ENCODE measurements at places on chromosomes 4 and X. TPM values are rescaled to one million over a fixed set of nuclear protein-coding genes. Genes with fewer than 3 reads are reported as not detected.

Gene SYNPO2
- 52.7 TPM for total RNA-seq

DNA sequence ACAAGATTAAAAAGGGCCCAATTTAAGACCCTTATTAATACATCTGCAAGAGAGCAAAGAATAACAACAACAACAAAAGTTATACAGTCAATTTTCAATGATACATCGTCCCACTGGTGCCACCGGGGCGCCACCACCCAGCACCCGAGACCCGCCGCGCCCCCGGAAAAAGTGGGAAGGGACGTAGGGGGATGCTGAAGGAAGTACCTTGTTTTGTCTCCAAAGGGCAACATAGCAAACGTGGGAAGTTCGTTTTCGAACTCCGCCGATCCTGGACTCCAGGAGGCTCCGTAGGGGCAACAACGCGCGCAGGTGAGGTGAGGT is 1.7 kb downstream of the PDE5A start:
- no peak for DNase-seq

DNA sequence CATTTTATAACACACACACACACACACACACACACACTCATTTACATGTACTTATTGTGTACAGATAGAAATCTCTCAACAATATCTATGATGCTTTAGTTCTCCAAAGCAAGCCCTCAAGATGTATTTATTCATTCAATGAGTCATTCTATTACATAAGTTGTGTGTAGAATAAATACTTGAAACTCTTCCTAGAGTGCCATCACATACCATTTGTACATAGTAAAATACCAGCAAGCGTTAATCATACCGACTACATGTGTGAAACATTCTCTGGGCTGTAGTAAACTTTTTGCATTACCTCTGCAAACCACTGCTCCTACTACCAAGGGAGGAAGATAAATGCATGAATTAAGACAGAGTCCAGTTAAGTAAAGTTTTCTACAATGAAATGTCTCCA is 70.9 kb downstream of the EPHA5 start:
- DNase-seq = no peak

Gene ACOX3
- total RNA-seq = 47.9 TPM

DNA sequence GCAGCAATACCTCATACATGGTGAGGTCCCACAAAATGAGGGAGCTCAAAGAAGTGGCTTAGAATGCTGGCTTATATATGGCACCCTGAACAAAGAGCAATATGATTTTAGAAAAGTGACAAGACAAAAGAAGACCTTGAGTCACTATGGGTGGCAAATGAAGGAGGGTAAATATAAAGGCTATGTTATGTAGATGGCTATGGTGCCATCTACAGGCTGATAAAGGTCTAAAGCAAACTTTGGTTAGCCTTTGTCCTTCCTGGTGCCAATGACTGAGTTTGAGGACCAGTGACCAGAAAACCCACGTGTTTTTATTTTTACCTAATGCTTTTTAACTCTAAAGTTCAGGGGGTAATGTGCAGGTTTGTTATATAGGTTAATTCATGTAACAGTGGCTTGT is 151.8 kb downstream of the CCNG2 start:
- DNase-seq = no peak

- DNase-seq = no peak
Measured at GRCh38 chr4:8700531-8700930, 108.0 kb downstream of the CPZ start.

Gene SMIM10L2A
- total RNA-seq = 1.3 TPM

Gene ARHGAP4
- total RNA-seq = 21.5 TPM

- no peak for DNase-seq
Measured at GRCh38 chr4:112284662-112285411, 867 bp downstream of the TIFA start.

Gene HSFX4
- total RNA-seq = not detected

- no peak for DNase-seq
Measured at GRCh38 chr4:48270951-48271473, 1.4 kb upstream of the TEC start.

DNA sequence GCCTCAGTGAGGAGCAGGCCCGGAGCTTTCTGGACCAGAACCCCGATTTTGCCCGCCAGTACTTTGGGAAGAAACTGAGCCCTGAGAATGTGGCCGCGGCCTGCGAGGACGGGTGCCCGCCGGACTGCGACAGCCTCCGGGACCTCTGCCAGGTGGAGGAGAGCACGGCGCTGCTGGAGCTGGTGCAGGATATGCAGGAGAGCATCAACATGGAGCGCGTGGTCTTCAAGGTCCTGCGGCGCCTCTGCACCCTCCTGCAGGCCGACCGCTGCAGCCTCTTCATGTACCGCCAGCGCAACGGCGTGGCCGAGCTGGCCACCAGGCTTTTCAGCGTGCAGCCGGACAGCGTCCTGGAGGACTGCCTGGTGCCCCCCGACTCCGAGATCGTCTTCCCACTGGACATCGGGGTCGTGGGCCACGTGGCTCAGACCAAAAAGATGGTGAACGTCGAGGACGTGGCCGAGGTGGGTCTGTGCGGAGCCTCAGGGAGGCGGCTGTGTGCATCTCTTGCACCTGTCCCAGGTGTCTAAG is 323 bp downstream of the PDE6B start:
- DNase-seq = no peak

Gene POU3F4
- total RNA-seq = not detected

GRCh38 chrX:107601759-107602158 is 26.6 kb upstream of the PRPS1 start:
- no peak for DNase-seq

GRCh38 chr4:71827826-71828225 is 43.9 kb upstream of the GC start:
- no peak for DNase-seq

Gene RAB9B
- total RNA-seq = 1.9 TPM

DNA sequence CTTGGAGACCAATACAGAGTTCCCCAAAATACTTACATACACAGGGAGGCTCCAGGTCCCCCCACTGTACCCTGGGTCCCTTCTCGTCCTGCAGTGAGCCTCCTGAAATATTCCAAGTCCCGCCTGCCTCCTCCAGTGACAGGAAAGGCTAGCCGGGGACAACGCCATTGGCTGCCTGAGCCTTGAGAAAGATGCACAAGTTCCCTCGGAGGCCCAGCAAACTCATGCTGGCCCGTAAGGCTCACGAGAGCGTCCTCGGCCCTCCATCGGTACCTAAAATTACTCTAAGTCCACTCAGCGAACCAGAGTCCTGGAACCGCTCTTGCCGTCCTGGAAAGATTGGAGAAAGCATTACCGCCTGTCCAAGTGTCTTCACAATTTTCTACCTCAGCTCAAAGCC is 228.6 kb downstream of the ADAM29 start:
- DNase-seq = no peak

GRCh38 chrX:131845201-131845600 is 177.9 kb upstream of the STK26 start:
- no peak for DNase-seq

- DNase-seq = no peak
Measured at GRCh38 chr4:120927801-120928409, 5.4 kb upstream of the PRDM5 start.

All from breast epithelium (tissue), 4 donors.